Stimulated activated naive CD8-positive, alpha-beta T cell treated with anti-CD3 and anti-CD28 coated beads, Interleukin-15, amount 100 ng/mL, for 72 hours (primary cell): ENCODE measurements at places on chromosomes 5 and 9.

GRCh38 chr9:96327694-96328352 lies 25.8 kb upstream of the HSD17B3 start:
- DNase-seq = peak; percentile 42

DNA sequence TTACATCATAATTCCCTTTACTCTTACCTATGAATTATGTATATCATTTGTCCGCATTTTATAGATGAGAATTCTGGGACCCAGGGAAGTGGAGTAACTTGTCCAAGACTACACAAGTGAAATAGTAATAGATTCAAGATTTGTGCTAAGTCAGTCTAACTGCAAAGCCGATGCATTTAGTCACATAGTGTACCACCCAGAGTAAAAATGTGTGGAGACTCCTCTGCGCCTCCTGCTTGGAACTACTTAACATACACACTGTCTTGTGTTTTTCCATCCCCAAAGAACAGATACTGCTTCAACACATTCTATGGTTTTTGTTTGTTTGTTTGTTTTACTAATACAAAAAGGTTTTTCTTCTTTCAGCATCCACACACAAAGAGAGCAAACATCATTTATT lies 729.8 kb downstream of the PRELID2 start:
- DNase-seq = no peak

GRCh38 chr5:116766470-116766947 lies 191.9 kb upstream of the SEMA6A start:
- no peak for DNase-seq

GRCh38 chr9:80937645-80938044 lies 751.7 kb downstream of the TLE1 start:
- DNase-seq = no peak

GRCh38 chr9:91760906-91761305 lies 189.1 kb downstream of the ROR2 start:
- DNase-seq = no peak

DNA sequence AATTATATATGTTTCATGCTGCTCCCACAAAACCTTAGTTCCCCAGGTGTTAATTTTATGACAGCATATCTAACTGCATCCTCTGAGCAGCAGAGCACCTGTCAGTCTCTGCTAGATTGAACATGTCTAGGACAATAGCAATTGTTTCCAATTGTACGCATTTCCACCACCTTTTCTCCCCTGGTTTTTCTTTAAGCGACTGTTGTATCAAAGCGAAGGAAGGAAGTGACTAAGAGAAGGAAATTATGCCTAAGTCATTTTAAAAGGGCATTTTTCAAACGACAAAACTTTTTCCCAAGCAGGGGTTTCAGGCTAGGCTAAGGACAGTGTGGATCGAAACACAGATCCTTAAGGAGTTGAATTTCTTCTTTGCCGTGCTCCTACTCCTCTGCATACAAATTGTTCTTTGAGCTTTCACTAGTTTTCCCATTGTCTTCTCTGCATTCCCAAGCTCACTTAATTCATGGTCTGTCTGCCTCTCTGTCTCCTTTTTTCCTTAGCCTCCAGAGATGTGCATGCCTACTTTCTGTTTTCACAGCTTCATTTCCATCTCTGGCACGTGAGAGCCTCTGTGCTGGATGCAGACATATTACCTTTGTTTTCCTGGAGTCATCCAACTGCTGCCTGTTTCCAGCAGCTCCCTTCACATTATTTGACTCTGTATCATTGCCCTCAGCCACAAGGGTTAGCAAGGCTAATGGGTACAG lies 39.4 kb upstream of the STARD4 start:
- DNase-seq = no peak

GRCh38 chr9:94110821-94111252 lies 26.6 kb downstream of the PTPDC1 start:
- DNase-seq = no peak

- no peak for DNase-seq
These were observed 362.3 kb upstream of the PRR16 start for GRCh38 chr5:120101771-120102170.

GRCh38 chr5:136075466-136075891 lies 46.7 kb downstream of the TGFBI start:
- DNase-seq = no peak

- DNase-seq = peak; percentile 91
These were observed 45.4 kb downstream of the ANXA2R start for GRCh38 chr5:42994555-42995359.

DNA sequence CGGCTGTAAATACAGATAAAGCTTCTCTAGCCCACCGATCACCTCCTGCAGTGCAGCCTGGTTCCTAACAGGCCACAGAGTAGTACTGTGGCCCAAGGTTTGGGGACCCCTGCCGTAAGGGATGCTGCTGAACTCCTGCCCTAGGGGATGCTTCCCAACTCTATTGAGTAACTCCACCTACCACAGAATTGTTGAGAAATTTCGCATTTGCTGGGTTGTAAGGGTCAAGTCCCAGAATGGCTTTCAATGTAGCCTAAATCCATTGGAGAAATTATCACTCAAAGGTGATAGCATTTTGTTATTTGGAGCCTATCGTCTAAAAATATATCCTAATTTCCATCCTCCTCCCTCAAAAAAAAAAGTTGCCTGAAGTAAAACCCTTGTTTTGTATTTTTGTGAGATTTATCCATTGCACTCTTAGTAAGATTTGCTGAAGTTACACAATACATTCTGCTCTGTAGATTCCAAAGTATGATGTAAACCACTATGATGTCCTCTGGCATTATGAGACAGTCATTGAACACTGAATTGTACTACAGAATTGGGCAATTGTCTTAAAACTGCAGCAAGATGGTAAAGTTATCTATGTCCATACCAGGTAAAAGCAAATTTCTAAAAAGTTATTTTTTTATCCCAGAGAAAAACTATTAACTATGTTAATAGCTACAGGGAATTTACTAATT lies 14.0 kb downstream of the ACTBL2 start:
- no peak for DNase-seq

GRCh38 chr9:18490641-18491370 lies 16.9 kb downstream of the ADAMTSL1 start:
- no peak for DNase-seq

DNA sequence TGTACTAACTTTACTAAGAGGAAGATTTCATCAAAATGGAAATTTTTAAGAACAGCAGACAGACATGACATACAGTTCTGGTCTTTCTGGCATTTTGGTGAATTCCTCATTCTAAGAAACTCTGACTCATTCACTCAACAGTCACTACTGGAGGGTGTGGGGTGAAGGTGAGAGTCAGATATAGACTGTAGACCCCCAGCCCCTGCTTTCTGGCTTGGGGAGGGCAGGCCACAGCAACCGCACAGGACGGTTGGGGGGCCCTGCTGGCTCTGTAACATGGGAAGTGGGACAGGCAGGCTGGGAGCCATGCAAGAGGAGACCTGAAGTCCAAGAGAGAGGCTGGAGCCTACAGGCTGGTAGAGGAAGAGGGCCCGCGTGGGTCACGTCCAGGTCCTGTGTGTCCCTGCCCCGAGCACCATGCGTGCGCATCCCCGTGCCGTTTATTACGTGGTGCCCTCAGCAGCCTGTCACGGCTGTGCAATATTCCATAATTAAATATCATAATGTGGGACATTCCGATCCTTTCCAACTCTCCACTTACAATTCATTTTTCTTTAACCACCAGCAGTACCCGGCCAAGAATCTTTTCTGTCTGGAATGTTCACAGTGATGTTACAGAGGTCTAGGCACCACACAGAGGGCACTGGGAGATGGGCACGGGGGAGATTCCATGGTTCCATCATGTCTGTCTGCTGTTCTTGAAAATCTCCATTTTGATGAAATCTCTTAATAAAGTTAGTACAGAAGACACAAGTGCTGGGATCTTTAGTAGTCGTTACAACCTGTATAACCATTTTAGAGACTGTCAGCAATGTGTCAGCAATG lies 75.5 kb downstream of the SEMA4D start:
- DNase-seq = peak; percentile 74

DNA sequence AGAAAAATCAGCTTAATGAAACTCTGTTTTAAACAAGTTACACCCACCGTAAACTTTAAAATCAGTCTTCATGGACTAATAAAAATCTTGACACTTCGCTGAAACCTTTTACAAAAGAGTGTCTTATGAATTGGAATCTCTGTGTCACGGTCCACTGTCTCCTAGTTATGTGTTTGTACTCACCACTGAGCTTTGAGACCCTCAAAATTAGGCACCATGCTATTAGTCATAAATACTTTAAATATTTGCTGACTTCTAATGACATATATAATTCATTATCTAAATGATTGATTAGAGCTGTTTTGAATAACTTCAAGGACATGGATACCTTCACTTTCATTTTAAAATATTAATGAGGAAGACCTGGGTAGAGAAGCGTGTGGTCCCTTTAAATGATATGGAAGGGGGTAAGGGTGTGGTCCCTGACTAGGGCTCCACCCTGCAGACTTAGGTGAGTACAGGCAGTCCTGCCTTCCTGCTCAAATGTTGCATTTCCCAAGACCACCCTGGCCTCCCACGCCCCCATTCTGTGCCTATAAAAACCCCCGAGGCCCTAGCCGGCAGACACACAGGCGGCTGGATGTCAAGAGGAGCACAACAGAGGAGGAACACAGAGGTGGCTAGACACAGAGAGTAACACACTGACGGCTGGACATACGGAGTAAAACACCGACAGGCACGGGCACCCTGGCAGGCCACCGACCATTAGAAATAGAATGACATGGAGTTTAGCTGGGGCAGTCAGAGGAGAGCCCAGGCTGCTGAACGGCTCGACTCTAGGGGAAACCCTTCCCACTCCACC lies 179.0 kb upstream of the CDH9 start:
- no peak for DNase-seq

- no peak for DNase-seq
These were observed 100.6 kb upstream of the ADAMTS19 start for GRCh38 chr5:129359450-129359849.

GRCh38 chr9:120934281-120934680 lies 7.7 kb upstream of the TRAF1 start:
- DNase-seq = no peak

GRCh38 chr5:79924936-79925893 lies 65.8 kb downstream of the MTX3 start:
- no peak for DNase-seq
